ENCODE measurements at places on chromosomes 12 and 14.
A peak's percentile ranks its signal among the peaks of the same experiment; 100 is the strongest.

GRCh38 chr12:47282206-47282605, 202.4 kb upstream of the AMIGO2 start:
- H3K36me3 ChIP-seq = no peaks in the 10 kb centered on the region
- H3K27me3 ChIP-seq = no peaks in the 10 kb centered on the region
- DNase-seq = no peak
- H3K4me3 ChIP-seq = no peak overlapping the region
- H3K4me1 ChIP-seq = peaks cover 4% of the 10 kb centered on the region
- no peak overlapping the region for H3K27ac ChIP-seq

GRCh38 chr12:63006536-63006935, 71.6 kb upstream of the PPM1H start:
- H3K36me3 ChIP-seq = no peaks in the 10 kb centered on the region
- no peak for DNase-seq
- H3K4me1 ChIP-seq = no peaks in the 10 kb centered on the region
- no peaks in the 10 kb centered on the region for H3K27me3 ChIP-seq

DNA sequence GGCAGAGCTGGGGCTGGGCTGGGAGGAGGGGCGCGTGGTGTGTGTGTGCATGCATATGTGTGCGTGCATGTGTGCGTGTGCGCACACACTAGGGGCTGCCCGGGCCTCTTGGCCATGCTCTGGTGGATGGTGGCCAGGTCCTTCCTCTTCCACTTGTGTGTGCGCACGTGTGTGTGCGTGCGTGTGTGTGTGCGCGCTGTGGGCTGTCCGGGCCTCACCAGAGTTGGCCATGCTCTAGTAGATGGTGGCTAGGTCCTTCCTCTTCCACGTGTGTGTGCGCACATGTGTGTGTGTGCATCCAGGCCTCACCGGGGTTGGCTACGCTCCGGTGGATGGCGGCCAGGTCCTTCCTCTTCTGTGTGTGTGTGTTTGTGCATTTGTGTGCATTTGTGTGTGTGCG, 24.7 kb downstream of the FOXN4 start:
- H3K27ac ChIP-seq = no peak overlapping the region
- no peak overlapping the region for H3K4me3 ChIP-seq
- H3K36me3 ChIP-seq = no peaks in the 10 kb centered on the region
- H3K27me3 ChIP-seq = no peaks in the 10 kb centered on the region
- no peaks in the 10 kb centered on the region for H3K4me1 ChIP-seq
- no peak for DNase-seq

GRCh38 chr14:104639885-104640548, 35.4 kb upstream of the TMEM179 start:
- peak; percentile 65 for DNase-seq
- H3K36me3 ChIP-seq = no peaks in the 10 kb centered on the region
- no peaks in the 10 kb centered on the region for H3K4me1 ChIP-seq
- H3K4me3 ChIP-seq = no peak overlapping the region
- no peak overlapping the region for H3K27ac ChIP-seq
- H3K27me3 ChIP-seq = no peaks in the 10 kb centered on the region

DNA sequence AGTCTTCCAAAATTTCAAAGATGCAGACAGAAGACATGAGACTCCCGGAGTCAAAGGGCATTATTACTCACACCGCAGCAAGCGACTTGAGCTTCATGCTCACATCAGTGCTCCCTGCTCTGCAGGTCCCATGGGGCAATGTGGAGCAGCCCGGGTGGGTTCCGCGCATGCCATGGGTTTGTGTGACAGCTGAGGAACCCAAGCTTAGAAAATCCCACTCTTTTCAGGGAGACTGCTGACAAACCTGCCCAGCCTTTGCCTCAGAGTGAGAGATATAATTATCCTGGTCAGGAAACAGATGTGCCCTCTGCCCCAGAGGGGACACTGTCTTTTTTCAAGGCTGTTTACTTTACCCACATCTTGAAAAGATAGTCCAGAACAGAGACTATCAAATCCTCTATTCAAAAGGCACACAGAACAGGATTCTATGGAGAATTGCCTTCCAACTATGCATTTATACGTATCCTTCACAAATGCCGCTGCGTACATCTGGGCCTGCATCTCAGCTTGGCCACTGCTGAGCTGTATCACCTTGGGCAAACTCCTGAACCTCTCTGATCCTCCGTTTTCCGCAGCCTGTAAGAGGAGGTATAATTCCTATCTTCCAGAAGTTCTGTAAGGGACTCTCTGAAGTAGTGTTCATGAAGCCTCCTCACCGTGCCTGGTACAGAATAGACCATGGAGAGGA, 16.0 kb downstream of the C14orf132 start:
- H3K4me1 ChIP-seq = no peaks in the 10 kb centered on the region
- no peak overlapping the region for H3K4me3 ChIP-seq

GRCh38 chr12:31585271-31585670, 5.7 kb downstream of the DENND5B start:
- H3K4me1 ChIP-seq = no peaks in the 10 kb centered on the region
- H3K36me3 ChIP-seq = no peaks in the 10 kb centered on the region
- H3K4me3 ChIP-seq = no peak overlapping the region
- H3K27ac ChIP-seq = no peak overlapping the region
- DNase-seq = no peak

DNA sequence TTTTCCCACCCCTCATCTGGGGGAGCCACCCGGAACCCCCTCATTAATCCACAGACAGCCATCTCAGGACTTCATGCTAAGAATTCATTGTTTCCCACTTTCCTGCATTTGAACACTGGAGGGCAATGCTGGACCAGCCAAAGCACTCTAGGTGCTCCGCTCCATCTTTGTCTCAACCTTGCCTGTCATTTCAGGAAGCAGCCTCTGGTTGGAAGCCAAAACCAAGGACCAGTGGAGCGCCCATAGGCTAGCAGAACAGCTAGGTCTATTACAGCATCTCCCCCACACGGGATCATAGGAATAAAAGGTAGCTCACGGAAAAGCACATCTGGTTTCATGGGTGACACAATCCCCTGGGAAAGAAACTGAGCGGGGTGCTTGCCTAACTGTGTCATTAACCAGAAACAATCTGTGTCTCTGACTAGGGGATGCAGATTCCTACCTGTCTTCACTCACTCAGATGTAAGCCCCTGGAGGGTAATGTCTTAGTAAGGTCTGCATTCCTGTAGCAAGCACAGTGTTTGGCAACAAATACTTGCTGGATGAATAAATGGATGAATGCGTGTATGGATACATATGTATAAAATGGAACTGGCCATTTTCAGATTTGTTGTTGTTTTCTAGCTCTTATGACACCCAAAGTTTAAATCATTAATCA, 197.0 kb downstream of the DAD1 start:
- no peaks in the 10 kb centered on the region for H3K27me3 ChIP-seq
- no peaks in the 10 kb centered on the region for H3K36me3 ChIP-seq
- H3K27ac ChIP-seq = no peak overlapping the region
- DNase-seq = peak; percentile 68

GRCh38 chr12:94133964-94134795, 14.2 kb upstream of the PLXNC1 start:
- H3K36me3 ChIP-seq = no peaks in the 10 kb centered on the region
- no peaks in the 10 kb centered on the region for H3K27me3 ChIP-seq
- no peak overlapping the region for H3K4me3 ChIP-seq
- H3K27ac ChIP-seq = no peak overlapping the region
- no peaks in the 10 kb centered on the region for H3K4me1 ChIP-seq

DNA sequence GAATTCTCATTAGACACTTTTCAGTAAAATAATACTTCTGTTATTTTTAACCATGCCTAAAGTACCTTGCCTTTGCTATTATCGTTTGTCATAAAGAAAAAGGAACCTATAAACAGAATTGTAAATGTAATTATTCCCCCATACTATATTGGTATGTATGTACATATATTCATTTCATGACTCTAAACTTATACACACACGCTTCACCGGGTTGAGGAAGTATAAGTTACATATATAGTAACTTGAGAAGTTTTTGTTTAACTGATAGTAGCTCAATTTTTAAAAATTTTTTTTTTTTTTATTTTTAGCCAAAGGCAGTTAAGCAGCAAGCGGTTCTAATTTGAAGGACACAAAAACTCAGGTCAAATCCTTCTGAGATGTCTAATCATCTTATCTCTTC, 107.6 kb downstream of the PLEKHG7 start:
- H3K4me3 ChIP-seq = no peak overlapping the region
- H3K27ac ChIP-seq = no peak overlapping the region
- no peaks in the 10 kb centered on the region for H3K4me1 ChIP-seq

- H3K27me3 ChIP-seq = no peaks in the 10 kb centered on the region
- no peaks in the 10 kb centered on the region for H3K36me3 ChIP-seq
- H3K27ac ChIP-seq = no peak overlapping the region
- H3K4me1 ChIP-seq = no peaks in the 10 kb centered on the region
- peak; percentile 68 for DNase-seq
Observed at GRCh38 chr12:132471011-132471857, 18.7 kb upstream of the FBRSL1 start.

GRCh38 chr12:49827401-49828099, 663 bp downstream of the NCKAP5L start:
- H3K4me1 ChIP-seq = peaks cover 44% of the 10 kb centered on the region
- peak overlapping the region; percentile 32 for H3K4me3 ChIP-seq
- H3K27ac ChIP-seq = peak overlapping the region; percentile 90
- H3K27me3 ChIP-seq = no peaks in the 10 kb centered on the region

- H3K27me3 ChIP-seq = no peaks in the 10 kb centered on the region
- no peaks in the 10 kb centered on the region for H3K4me1 ChIP-seq
- no peak overlapping the region for H3K4me3 ChIP-seq
- H3K36me3 ChIP-seq = no peaks in the 10 kb centered on the region
- no peak overlapping the region for H3K27ac ChIP-seq
Observed at GRCh38 chr14:78902010-78902623, 731.9 kb downstream of the NRXN3 start.

GRCh38 chr12:21541773-21542172, 15.7 kb downstream of the SPX start:
- H3K4me1 ChIP-seq = no peaks in the 10 kb centered on the region
- H3K36me3 ChIP-seq = no peaks in the 10 kb centered on the region
- DNase-seq = no peak
- H3K27ac ChIP-seq = no peak overlapping the region

- no peaks in the 10 kb centered on the region for H3K36me3 ChIP-seq
- no peak for DNase-seq
- H3K4me3 ChIP-seq = no peak overlapping the region
- H3K27me3 ChIP-seq = no peaks in the 10 kb centered on the region
Observed at GRCh38 chr14:91170504-91171121, 56.7 kb downstream of the DGLUCY start.

- no peak for DNase-seq
- no peaks in the 10 kb centered on the region for H3K27me3 ChIP-seq
- H3K27ac ChIP-seq = no peak overlapping the region
- H3K36me3 ChIP-seq = no peaks in the 10 kb centered on the region
- H3K4me3 ChIP-seq = no peak overlapping the region
Observed at GRCh38 chr14:68042586-68043210, 223.1 kb downstream of the RAD51B start.

DNA sequence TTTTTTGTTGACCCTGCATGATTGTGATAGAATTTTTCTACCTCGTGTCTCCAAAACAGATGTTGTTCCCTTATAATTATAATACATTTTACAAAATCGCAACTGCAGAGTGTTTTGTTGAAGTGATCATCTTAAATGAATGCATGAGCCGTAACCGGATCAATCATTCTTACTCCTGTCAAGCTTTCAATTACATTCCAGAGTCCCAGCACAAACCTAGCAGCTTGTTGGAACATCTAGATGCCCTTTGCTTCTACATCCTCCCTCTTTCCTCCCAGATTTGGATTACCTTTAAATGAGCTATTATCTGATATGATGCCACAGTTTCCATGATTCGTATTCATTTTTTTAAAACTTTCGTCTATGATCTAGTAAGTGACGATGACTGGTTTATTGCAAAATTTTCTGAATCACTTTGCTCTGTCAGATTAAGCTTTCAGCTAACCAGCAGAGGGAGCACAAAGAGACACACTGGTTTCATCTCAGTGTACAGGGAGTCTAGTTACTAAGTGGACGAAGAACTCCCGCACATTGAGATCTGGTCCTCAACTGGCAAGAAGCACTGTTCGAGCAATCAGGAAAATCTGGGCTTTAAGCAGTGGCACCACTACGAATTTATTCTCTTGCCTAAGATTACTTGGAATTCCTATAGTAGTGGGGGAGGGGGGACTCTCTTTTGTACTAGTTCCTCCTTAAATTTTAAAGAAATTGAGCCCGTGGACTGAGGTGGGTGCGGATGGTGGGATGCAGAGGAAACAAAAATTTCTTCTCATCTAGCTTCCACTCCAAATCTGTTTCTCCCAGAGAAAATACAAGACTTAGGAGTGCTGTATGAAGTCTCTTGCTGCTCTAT, 40.9 kb downstream of the TSHR start:
- peak; percentile 72 for DNase-seq
- no peaks in the 10 kb centered on the region for H3K27me3 ChIP-seq
- H3K36me3 ChIP-seq = no peaks in the 10 kb centered on the region
- no peaks in the 10 kb centered on the region for H3K4me1 ChIP-seq
- no peak overlapping the region for H3K27ac ChIP-seq
- no peak overlapping the region for H3K4me3 ChIP-seq

DNA sequence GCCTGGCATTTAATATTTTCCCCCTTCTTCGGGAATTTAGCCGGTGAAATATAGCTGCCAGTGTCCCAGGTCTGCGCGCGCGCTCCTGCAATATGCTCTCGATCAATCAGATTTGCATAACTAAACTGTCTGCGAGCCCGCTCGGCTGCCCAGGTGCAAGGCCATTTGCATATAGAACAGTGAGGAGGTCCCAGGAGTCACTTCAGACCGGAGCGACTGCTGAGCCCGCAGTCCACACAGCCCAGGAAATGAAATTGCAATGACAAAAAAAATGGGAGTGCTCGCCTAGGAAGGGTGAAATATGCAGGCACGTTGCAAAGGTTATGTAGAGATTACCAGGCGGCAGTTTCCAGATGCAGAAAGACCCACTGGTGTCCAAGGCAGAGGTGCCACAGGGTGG, 228.5 kb downstream of the VRK1 start:
- H3K4me1 ChIP-seq = no peaks in the 10 kb centered on the region
- DNase-seq = no peak
- no peaks in the 10 kb centered on the region for H3K36me3 ChIP-seq

DNA sequence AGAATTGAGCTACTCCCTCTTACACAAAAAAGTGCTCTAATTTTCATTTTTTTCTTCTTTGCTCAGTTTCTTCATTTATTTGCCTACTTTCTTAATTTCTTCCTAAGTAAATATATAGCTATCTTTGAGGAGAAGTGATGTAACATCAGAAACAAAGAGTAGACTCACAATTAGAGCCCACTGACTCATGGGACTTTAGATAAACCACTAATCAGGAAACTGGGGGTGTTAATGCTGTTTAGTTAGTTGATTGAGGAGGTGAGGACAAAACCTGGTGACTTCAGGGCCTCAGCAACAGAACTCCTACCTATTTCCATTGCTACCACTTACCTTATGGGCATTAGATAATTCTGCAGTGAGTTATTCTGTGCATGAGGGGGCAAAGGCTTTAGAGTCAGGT, 151.7 kb downstream of the MON2 start:
- no peaks in the 10 kb centered on the region for H3K4me1 ChIP-seq
- no peak overlapping the region for H3K4me3 ChIP-seq
- H3K36me3 ChIP-seq = no peaks in the 10 kb centered on the region
- no peaks in the 10 kb centered on the region for H3K27me3 ChIP-seq
